ENCODE measurements at places on chromosomes 7 and 10.

DNA sequence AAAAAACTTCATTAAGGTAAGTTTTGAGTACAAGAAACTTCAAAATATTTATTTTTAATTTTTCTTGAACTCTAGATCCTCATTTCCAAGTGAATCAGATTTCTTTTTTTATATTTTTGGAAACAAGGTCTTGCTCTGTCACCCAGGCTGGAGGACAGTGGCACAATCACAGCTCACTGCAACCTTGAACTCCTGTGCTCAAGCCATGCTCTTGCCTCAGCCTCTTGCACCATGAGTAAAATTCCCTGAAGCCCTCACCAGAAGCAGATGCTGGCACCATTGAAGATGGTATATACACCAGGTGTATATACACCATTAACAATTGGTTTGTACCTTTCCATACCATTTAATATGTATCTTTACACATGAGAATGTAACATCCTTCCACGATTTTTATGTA, 45.1 kb upstream of the ODAD2 start:
- DNase-seq = no peak

DNA sequence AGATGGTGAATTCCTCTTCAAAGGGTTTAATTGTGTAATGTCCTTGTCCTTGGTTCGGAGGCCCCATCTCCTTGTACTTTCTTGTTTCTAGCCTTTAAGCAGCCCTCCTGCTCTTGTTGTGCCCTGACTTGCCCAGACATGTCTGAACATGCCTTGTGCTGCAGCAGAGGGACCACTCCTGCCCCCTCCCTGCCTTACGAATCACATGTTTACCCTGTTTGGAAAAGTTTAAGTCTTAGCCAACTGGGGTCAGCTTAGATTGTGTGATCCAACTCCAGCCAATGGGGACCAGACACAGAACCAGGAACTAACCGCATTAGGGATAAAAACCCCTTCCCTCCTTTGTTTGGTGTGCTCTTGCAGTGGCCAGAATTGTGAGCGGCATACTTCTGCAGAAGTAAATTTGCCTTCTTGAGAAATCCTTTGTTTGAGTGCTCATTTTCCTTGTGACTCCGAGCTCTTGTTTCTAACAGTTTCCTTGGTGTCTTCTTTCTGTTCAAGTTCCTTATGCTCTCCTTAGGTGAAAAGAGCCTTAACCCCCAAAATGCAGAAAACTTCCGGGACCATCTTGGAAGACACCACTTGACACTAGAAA, 29.4 kb downstream of the CLRN3 start:
- no peak for DNase-seq

DNA sequence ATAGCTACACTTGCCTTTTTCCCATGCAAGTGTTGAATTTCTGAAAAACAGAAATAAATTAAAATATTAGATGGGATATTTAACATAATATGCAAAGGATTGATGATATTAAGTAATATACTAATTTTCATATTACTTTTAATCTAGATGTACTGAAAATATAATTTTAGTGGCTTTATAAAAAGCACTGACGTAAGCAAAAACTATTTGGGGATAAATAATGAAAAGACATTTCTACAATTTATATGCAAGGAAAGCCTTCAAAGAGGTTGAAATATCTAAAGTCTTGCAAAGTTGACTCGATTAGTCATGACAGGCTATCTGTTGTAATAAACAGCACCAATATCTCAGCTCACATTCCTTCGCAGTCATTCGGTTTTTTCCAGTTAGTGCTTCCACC, 94.9 kb upstream of the ABCB5 start:
- no peak for DNase-seq

GRCh38 chr7:37201003-37201875, 247.4 kb downstream of the ELMO1 start:
- peak; percentile 70 for DNase-seq

DNA sequence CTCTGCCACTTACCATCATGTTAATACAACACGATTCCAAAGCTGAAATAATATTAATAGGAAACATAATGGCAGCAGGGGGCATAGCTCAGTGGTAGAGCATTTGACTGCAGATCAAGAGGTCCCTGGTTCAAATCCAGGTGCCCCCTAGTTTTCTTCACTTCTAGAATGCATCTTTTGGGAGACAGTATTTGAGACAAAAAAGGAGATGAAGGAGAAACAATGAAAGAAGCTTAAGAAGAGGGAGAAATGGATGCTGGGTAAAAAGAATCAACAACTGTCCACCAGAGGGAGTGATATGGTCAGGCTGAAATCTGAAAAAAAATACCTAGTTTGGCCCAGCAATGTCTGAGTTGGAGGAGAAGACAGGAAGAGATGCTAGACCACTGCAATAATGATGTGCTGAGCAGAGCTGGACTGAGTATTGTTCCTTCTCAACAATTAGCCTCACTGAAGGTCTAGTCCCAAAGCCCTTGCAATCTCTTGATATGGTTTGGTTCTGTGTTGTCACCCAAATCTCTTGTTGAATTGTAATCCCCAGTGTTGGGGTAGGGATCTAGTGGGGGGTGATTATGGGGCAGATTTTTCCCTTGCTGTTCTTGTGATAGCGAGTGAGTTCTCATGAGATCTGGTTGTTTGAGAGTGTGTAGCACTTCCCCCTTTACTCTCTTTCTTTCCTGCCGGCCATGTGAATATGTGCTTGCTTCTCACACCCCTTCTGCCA, 48.3 kb downstream of the ZNF783 start:
- DNase-seq = no peak

- no peak for DNase-seq
These were observed 32.4 kb downstream of the CTNNA3 start for GRCh38 chr10:67663449-67664087.

DNA sequence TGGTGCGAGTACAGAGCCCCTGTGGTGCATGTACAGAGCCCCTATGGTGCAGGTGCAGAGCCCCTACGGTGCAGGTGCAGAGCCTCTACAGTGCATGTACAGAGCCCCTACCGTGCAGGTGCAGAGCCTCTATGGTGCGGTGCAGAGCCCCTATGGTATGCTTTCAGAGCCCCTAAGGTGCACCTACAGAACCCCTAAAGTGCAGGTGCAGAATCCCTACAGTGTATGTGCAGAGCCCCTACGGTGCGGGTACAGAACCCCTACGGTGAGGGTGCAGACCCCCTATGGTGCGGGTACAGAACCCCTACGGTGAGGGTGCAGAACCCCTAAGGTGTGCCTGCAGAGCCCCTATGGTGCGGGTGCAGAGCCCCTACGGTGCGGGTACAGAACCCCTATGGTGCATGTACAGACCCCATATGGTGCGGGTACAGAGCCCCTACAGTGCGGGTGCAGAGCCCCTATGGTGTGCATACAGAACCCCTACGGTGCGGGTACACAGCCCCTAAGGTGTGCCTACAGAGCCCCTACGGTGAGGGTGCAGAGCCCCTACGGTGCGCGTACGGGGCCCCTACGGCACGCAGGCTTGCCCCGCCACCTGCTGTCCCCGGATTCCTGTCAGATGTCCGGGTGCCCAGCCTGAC, 53.5 kb downstream of the MGMT start:
- no peak for DNase-seq

DNA sequence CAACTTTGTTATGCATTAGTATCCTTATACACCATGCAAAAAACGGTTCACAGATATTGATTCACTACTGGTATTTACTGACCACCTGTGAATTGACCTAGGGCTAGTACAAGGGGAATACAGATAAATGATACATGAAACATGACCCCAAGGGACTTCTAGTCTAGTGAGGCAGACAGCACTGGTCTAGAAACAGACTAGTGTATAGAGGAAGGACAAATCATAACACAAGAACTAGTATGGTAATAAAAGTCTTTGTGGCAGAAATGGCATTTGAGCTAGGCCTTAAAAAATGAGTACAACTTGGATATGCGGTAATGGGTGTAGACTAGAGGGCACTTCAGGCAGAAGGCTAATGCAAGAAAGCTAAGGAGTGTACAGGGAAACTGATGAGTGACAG, 86.6 kb downstream of the SLC25A13 start:
- DNase-seq = no peak

DNA sequence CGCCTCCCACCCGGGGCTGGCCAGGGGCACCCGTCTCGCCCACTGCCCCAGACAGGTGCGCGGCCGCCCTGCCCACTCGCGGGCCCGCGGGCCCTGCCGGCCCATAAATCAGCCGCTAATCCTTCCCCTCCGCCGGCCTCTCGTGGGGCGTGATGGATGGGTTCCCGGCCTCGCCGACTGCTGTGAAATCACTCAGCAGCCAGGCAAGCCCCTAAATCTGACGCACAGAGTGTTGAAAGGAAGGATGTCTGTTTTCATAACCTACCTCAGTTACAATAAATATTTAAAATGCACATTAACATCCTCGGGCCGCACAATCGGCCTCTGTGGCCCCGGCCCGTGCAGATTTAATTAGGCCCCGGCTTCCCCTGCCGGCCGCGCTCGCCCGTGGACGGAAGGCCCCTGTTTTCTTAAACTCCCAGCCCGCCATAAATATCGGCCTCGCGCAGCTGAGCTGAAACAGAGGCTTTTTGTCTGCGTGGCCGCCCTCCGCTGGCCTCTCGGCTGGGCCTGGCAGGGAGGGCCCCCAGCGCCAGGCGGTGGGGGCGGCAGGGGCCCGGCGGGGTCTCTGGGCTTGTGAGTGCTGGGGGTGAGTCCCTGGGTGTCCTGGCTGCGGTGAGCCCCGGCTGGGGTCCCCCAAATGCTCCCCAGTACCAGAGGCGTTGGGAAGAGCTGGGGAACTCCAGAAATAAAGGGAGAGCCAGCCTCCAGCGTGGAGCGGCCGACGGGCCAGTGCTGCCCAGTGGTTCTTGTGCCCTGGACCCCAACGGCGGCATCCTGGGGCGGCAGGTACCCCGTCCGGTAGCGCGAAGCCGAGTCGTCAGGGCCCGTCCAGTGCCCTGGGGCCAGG, 90.7 kb downstream of the UNCX start:
- no peak for DNase-seq

DNA sequence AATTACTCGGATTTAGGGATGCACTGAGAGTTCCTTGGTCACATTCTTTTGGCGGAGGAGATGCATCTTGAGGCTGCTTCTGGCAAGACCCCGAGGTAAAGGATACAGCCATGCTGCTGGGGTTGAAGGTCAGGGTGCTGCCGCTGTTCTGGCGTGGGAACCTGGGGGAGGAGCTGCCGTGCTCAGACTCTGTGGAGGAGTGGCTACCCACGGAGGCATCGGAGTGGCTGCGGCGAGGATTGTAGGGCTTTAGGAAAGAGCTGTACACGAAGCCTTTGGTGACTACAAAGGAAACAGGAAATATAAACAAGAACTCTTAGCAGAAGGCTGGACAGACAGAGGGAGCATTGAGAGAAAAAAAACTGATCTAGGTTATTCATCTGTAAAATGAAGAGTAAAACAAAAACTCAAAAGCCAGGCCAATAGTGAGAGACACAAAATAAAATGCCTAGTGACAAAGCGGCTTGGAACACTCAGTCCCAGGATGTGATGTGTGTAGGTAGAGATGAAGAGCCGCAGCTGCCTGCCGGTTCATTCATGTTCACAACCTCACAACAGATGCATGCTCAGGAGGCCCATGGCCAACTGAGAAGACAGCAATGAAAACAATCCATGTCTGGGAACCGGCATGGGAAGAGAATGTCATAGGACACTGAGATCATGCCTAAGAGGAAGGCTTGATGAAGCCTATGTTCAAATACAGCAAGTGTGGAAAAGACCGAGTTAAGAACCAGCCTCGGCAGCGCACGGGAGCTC, 97.8 kb downstream of the ABCC2 start:
- no peak for DNase-seq

DNA sequence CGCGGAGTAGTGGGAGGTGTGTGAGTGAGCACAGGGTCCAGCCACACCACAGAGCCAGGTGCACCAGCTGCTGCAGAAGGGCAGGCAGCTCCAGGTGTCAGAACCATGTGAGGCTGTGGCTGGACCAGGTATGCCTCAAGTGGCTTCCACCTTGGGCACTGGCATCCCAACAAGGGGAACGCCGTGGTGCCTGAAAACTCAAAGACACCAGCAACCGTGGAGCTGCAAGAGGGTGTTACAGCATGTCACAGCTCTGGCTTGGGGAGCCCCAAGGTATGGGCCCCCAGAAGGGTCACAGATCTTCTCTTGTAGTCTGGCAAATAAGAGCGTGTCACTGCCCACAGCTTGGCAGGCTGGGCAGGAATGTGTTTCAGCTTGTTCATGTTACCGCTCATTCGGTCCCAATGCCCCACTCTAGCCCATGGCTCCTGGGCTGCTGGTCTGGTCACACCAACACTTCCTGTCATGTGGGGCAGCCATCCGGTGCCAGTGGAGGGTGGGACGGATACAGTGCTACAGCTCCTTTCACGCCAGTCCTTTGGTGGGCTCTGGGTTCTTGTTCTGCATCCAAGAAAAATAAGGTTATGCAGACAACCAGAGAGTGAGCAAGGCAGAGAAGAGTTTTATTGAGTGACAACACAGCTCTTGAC, 29.8 kb downstream of the STRA8 start:
- no peak for DNase-seq

GRCh38 chr7:134903073-134903790, 83.1 kb upstream of the AGBL3 start:
- no peak for DNase-seq

DNA sequence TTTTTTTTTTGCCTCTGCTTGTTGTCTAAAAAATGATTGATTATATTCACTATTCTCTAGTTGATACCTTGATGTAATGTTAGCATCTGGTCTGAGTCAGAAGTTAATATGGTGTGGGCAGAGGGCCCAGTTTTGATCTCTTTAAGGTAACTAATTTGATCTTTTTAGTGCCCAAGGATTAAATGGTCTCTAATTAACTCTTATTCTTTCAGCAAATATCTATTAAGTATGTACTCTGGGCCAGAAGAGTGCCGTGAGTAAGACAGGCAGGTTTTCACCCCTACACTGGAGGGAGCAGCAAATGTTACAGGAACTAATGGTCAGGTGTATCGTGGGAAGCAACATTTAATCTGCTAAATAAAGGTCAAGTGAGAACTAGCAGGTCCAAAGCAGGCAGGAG, 144.6 kb upstream of the COL1A2 start:
- no peak for DNase-seq

DNA sequence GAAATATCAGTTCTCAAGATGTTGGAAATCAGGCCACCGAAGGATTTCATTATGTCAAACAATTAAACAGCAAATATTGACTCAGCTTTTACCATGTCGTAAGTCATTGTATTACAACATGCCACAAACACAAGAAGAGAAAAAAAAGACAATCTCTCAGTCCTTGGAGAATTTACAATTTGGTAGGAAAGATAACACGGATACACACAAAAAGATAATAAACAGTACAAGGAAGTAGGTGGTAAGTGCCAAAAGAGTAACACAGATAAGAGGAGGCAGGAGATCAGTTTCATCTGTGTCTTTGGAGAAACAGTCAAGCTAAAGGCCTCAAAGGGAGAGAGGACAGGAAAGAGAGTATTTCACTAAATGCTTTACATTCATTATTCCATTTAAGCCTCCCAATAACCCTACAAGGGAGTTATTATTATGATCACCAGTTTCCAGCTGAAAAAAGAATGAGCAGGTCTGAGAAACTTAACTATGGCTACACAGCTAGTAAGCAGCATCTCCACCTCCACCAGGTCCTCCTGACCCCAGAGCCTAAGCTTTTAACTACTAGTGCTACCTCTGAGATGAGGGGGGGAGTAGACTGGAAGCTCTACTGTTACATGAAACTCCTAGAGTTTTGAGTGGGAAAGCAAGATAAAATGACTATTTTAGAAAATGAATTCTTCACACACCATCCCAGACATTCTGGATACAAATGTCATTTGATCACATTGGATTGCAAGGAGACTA, 13.9 kb upstream of the DNAJC1 start:
- DNase-seq = no peak

GRCh38 chr10:114540236-114540635, 117.8 kb downstream of the ABLIM1 start:
- DNase-seq = no peak

Data from progenitor cell of endocrine pancreas (in vitro differentiated cells).